ENCODE measurements at places on chromosomes 7 and 10.
A peak's percentile ranks its signal among the peaks of the same experiment; 100 is the strongest.

- DNase-seq = no peak
These were observed 43.8 kb downstream of the ZNF467 start for GRCh38 chr7:149729586-149729982.

- no peak for DNase-seq
These were observed 176.2 kb upstream of the NOBOX start for GRCh38 chr7:144579687-144580086.

- DNase-seq = peak; percentile 69
These were observed 16.6 kb downstream of the LANCL2 start for GRCh38 chr7:55381696-55382095.

- no peak for DNase-seq
These were observed 436.8 kb upstream of the GALNT17 start for GRCh38 chr7:70694971-70695794.

GRCh38 chr10:50439806-50440205, 183.9 kb downstream of the SGMS1 start:
- no peak for DNase-seq

Data from globus pallidus (tissue), 1 donor.